Iris pigment epithelial cell (primary cell): ENCODE measurements at places on chromosomes 11 and 22.
A peak's percentile ranks its signal among the peaks of the same experiment; 100 is the strongest.

DNA sequence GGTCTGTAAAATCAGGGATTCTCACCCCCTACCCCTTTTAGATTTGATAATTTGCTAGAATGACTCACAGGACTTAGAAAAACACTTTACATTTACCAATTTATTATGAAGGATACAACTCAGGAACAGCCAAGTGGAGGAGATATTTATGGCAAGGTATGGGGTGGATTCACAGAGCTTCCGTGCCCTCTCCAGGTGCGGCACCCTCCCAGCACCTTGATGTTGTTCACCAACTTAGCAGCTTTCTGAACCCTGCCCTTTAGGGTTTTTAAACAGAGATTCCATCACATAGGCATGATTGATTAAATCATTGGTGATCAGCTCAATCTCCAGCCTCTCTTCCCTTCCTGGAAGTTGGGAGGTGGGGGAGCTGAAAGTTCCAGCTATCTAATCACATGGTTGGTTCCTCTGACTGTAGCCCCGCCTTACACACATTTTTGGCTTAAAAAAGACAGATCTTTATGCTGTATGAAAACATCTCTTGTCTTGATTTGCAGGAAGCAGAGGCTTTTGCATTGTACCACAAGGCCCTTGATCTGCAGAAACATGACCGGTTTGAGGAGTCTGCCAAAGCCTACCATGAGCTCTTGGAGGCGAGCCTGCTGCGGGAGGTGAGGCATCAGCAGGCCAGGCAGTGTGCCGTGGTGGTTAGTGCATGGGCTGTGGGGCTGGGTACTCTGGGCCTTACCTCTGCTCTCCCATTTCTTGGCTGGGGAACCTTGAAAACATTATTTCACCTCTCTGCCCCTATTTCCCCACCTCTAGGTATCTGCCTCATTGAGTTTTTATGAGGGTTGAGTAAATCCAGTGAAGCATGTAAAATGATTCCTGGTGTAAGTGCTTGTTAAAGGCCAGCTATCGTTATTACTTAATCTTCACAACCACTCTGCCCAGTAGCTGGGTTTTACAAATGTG lies 27.0 kb downstream of the CABIN1 start:
- peak; percentile 68 for DNase-seq

GRCh38 chr11:17415523-17416104 lies 27.2 kb upstream of the KCNJ11 start:
- no peak for DNase-seq

DNA sequence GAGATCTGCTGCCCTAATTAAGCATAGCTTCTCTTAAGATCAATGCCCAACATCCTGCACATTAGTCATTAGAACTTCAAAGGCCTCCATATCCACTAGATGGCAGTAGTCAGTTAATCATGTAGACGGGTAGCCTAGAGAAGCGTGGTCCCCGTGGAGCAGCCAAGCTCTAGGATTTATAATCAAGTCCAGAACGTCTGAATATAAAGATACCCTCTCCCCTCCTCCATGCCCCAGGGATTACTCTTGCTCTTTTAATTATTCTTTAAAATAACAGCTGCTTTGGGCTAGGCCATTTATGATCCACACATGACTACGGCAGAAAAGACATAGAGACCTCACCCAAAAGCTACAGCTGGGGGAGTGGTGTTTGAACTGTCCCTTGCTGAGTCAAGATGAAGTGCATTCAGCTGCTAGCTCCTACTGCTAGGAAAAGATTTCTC lies 327.6 kb upstream of the PLET1 start:
- DNase-seq, result peak; percentile 86

DNA sequence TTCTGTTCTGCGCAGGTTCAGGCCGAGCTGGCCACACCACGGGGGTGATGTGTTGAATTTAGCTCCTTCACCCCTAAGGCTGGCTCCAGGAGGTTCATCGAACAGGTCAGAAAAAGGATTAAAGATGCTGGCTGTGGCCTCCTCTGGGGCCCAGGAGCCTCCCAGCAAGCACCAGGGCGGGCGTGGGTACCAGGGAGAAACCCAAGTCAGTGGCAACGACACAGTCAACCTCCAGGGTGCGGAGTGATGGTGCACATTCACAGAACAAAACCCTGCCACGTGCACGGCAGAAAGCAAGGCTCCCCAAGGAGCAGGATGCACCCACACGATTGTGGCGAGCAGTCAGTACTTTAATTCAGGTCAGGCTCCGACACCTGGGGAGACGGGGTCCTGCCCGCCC lies 10.8 kb downstream of the C11orf24 start:
- DNase-seq, result no peak

DNA sequence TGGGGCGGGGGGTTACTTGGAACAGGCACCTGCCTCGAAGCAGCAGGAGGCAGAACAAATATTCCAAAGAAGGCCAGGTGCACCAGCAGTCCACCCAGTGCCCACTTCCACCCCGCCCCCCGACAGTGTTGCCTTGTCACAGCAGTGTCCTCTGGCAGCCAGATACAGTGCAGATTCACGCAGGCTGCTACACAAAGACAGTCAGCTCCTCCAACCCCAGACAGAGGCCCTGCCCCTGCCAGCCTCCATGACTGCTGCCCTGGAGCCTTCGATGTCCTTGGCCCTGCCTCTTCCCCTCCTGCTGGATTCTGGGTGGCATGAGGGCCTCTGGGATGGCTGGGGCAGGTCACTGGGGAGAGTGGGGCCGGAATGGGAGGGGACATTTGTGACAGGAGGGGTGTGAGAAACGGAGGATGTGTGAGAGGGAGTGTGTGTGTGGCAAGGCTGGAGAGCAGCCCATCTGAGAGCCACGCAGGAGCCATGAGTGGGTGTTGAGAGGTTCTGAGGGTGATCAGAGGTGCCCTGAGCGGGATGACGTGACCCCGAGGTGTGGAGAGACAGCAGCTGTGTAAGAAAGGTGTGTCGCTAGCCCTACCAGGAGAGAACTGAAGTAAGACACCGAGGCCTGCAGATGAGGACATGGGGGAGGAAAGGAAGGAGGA lies 173.7 kb downstream of the CEP164 start:
- no peak for DNase-seq

GRCh38 chr22:19422440-19423301 lies 8.9 kb downstream of the HIRA start:
- no peak for DNase-seq

GRCh38 chr11:45414088-45414487 lies 127.9 kb upstream of the SYT13 start:
- DNase-seq, result no peak
